ENCODE measurements at places on chromosomes 7 and 10. TPM values are rescaled to one million over a fixed set of nuclear protein-coding genes. Genes with fewer than 3 reads are reported as not detected.

DNA sequence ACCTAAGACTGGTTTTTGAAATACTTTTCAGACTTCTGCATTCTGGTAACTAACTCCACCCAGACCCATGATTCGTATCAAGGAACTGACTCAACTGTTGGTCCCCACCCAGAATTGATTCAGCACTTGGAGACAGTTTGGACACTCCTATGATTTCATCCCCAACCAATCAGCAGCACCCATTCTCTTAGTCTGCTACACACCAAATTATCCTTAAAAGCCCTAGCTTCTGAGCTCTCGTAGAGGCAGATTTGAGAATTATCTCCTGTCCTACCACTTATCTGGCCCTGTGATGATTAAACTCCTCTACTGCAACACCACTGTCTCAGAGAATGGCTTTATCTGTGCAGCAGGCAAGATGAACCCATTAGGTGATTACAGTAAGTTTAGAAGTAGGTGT is 7.7 kb upstream of the GSTO1 start:
- DNase-seq = peak; percentile 57

NPFFR1 gene
- polyA plus RNA-seq = not detected

- no peak for DNase-seq
These were observed 279.7 kb upstream of the MGMT start for GRCh38 chr10:129187331-129187730.

DNA sequence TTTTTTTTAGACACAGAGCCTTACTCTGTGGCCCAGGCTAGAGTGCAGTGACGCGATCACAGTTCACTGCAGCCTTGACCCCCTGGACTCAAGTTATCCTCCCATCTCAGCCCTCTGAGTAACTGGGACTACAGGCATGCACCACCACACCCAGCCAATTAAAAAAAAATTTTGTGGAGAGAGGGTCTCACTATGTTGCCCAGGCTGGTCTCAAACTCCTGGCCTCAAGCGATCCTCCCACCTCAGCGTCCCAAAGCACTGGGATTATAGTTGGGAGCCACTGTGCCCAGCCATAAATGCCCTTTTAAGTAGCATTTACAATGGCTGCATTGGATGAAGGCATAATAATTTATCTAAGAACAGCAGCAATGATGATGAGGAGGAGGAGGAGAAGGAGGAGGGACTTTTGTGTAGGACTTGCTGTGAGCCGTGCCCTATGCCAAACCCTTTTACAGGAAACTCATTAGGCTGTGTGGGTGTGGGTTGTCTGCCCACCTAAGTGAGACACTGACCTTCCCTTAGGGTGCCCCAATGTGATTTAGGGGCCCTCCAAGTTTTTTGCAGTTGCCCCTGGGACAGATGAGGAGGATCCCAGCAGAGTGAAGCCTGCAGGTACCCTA is 51.1 kb downstream of the EEPD1 start:
- no peak for DNase-seq

DNA sequence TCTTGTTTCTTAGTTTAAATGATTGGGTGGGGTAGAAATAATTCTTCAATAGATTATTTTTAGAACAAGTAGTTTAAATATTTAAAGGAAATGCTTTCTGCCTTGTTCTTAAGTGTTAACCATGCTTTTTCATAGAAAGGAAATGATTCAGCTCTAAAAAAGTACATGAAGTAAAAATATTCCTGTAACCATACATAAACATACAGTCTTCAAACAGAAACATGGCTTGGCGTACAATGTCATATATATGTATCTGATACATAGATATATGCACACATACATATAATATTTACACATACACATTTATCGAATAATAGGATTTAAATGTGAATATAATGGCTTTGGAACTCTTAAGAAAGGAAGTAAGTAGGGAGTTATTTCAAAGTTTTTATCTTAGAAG is 84.4 kb downstream of the RUNDC3B start:
- DNase-seq = peak; percentile 15

- no peak for DNase-seq
These were observed 456.2 kb downstream of the DNAJB6 start for GRCh38 chr7:157793087-157793353.

GRCh38 chr7:44058759-44059218 is 6.6 kb downstream of the PGAM2 start:
- DNase-seq = no peak

RBAK gene
- polyA plus RNA-seq = 2.8 TPM

DNA sequence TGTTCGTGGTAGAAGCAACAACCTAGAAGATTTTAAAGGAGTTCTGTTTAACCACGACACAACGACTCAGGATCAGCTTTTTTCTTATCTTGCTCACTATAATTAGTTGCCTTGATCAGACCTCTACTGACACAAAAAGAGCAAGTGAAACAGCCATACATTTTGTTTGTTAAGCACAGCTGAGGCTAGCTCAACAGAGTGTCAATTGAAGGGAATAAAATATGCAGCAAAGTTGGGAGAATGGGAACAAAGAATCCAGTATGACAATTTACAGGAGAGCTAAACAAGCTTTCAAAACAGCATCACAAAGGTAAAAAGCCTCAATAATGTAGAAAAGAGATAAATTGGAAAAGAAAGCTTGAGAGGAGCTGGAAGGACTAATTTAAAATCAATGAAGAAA is 40.5 kb upstream of the HERPUD2 start:
- DNase-seq = no peak

MBL2 gene
- polyA plus RNA-seq = not detected

- no peak for DNase-seq
These were observed 322.4 kb downstream of the ADARB2 start for GRCh38 chr10:1414893-1415292.

DNA sequence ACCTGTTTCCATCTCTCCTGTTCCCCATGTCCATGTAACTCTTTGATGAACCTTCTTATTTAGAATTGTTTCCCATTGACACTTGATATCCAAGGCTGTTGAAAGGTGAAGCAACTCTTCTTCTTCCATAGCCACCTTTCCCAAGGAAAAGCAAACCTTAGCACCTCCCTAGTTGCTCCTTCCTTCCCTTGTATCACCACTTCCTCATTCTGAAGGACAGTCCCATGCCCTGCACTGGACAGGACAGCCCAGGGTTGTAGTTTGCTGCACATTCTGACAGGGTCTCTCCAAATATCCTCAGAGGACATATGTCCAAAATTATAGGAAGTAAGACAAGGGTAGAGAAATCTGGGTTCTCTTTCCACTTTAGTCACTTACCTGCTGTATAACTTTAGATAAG is 6.2 kb downstream of the CUZD1 start:
- no peak for DNase-seq

GRCh38 chr7:120475994-120476393 is 203.0 kb downstream of the KCND2 start:
- no peak for DNase-seq

- DNase-seq = peak; percentile 98
These were observed 288.1 kb downstream of the PARD3 start for GRCh38 chr10:34526758-34527730.

- DNase-seq = no peak
These were observed 202.5 kb upstream of the PLXNA4 start for GRCh38 chr7:132778761-132779160.

DNA sequence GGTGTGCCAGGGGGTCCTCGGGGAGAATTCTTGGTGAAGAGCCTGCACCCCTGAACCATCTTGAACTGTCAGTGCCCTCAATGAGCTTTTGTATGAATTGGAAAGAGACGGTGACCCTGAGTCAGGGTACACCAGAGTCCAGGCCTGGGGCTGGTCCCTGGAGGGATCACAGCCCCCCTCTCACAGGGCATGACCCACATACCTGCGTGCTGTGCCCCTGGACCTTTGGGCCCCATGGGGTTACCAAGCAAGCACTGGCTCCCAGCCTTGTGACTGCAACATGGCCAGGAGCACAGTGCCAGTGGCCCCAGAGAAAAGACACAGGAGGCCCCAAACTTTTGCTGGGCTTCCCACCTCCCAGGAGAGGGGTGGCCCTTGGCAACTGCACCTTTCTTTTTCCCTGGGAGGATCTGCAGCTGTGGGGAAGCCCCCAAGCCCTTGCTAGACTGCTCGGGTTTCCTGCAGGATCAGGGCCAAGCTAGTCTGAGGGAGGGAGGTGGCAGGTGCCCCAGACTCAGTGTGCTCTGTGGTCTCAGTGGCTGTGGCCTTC is 153.5 kb downstream of the ZNF248 start:
- DNase-seq = no peak

DNA sequence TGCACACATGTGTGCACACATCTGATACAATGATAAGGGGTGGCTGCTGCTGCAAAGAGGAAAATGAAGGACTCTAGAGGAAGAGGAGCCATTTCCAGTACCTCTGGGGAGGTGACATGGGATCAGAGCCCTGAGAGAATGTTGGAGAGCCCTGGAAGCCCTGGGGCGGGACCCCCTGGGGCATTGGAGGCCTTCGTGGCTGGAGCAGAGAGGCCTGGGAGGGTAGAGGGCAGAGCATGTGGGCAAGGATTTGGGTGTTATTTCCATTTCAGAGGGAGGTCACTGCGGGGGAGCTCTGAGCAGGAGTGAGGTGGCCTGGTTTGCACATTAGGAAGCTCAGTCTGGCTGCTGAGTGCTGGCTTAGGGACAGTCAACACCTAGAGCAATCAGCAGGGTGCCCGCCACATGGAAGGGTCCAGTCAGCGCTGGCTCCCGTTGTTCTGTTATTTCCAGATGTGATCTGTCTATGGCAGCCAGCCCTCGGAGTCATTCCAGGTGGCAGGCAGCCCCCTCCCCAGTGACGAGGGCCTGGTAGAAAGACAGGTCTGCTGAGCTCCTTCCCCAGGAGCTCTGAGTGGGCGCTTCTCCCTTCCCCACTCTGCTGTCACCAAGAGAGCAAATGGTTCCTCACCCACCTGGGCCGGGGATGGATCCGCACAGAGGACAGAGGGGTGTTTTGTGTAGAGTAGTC is 24.1 kb upstream of the BTBD16 start:
- no peak for DNase-seq

PPP1R3C gene
- 17.4 TPM for polyA plus RNA-seq

- DNase-seq = no peak
These were observed 7.2 kb downstream of the NET1 start for GRCh38 chr10:5419466-5420094.

DNA sequence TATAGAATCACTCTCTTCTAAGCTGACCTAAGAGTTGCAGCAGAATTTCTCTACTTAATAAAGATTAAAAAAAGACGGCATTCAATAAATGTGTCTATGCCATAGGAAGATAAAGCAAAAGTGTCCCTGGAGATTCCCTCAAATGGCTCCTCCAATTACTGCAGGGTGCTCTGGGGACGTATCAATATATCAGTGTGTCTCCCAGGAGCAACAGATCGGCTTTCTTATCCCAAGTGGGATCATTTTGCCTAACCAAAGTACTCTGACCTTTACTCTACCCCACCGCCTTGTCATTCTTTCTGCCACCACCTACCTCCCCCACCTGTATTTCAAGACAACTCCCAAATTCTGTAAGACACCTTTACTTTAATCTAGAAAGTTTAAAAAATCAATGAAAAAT is 202.0 kb upstream of the SEMA3C start:
- DNase-seq = no peak

- no peak for DNase-seq
These were observed 25.9 kb downstream of the PFKFB3 start for GRCh38 chr10:6228647-6229046.

JCAD gene
- 15.9 TPM for polyA plus RNA-seq

DNA sequence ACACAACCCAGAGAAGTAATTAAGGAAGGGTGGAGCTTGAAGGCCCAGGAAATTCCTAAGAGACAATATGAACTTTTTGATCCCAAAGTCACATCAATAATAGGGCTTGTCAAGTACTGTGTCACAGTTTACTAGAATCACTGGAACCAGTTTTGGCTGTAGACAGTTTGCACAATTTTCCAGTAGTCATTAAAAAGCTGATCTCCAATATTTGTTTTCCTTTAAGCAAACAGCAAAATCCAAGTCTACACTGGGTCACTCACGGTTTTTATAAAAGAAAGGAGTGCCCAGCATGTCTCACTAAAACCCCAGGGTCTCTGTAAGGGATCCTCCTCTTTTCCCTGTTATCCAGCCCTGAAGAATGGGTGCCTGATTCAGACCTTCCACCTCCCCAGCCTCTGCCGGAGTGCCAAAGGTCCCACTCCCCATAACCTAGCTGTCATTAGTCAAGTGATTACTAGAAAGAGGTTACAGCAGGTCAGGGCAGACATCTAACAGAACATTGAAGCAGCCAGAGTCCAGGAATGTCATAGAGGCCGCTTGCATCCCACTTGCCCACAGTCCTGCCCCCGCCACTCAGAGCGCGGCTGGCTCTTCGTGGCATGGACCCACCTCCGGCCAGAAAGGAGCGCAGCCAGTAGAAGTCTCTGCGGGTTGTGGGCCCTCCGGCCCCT is 552 bp downstream of the SLC25A16 start:
- DNase-seq = no peak

SPDYE5 gene
- polyA plus RNA-seq = not detected

GRCh38 chr10:126569513-126570244 is 100.8 kb downstream of the C10orf90 start:
- peak; percentile 85 for DNase-seq

NKX1-2 gene
- polyA plus RNA-seq = not detected

- no peak for DNase-seq
These were observed 9.4 kb upstream of the NKX2-3 start for GRCh38 chr10:99523251-99523773.

HOXA9 gene
- polyA plus RNA-seq = 0.59 TPM

GRCh38 chr7:1425292-1426136 is 33.8 kb downstream of the MICALL2 start:
- no peak for DNase-seq

DNA sequence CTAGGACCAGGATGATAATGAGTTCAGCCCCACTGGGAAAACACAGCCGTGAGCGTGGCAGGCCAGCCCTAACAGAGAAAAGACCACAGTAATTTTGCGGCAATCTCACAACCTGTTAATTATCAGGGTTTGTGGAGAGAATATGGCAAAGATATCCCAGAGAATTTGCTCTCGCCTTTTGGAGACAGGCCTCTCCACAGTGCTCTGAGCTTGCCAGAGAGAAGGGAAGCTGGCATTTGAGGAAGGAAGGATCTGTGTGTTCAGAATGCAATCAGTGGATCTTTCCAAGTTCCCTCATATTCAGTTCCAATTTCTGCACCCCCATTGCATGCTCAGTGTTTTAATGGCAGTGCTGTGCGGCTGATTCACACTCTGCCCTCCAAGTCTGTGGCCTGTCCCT is 60.2 kb downstream of the PLPP4 start:
- no peak for DNase-seq

- no peak for DNase-seq
These were observed 207.9 kb downstream of the PLXNA4 start for GRCh38 chr7:132368246-132368900.

TCAF2 gene
- polyA plus RNA-seq = 3.0 TPM

DNA sequence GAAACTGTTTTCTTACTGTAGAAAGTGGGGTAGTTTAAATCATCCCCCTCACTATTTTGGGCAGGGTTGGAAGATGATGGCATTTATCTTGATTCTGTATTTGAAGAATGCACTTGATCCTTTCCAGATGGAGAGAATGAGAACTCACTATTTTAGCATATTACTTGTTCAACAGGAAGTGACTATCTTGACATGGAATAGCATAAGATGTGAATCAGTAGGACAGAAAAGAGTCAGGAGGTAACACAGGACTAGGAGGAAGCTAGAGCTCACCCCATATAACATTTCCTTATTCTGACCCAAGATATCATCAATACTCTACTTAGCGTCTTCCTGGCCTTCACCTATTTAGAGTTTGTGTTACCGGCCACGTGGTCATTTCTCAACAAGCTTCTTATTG is 400.2 kb downstream of the PHTF2 start:
- DNase-seq = peak; percentile 75

Measured in IMR-90 (cell line).